Central memory CD4-positive, alpha-beta T cell (primary cell): ENCODE measurements at places on chromosomes 7 and 10.
A peak's percentile ranks its signal among the peaks of the same experiment; 100 is the strongest.

DNA sequence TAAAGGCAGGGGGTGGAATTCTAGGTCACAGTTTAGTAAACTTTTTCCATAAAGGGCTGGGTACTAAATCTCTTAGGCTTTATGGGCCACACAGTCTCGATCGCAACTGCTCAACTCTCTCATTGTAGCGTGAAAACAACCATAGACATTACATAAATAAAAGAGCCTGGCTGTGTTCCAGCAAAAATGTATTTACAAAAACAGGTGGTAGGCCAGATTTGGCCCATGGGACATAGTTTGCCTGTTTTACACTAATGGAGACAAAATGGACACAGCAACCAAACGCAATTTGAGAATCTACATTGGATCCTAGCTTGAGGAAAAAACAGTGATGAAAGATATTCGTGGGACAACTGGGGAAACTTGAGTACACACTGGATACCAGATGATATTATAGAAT is 23.2 kb upstream of the MALSU1 start:
- DNase-seq: no peak

GRCh38 chr10:79140855-79141254 is 72.1 kb downstream of the ZMIZ1 start:
- no peak for DNase-seq

DNA sequence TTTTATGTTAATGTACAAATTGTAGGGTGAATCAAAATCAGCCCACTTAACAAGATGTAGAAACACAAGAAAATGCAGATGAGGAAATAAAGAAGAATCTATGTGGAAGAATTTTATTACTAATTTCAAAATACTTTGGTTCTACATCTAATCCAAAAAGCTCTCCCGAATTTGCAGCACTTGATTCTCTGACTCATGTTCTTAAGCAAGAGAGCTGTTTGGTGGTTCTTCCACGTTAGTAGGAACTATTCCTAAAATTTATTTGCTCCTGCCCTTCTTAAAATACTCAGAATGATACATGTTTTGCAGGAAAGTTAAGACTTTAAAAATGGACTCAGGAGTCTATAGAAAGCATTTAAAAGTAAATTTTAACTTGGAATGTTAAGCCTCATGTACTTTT is 91.8 kb downstream of the ZMYND11 start:
- DNase-seq: no peak

DNA sequence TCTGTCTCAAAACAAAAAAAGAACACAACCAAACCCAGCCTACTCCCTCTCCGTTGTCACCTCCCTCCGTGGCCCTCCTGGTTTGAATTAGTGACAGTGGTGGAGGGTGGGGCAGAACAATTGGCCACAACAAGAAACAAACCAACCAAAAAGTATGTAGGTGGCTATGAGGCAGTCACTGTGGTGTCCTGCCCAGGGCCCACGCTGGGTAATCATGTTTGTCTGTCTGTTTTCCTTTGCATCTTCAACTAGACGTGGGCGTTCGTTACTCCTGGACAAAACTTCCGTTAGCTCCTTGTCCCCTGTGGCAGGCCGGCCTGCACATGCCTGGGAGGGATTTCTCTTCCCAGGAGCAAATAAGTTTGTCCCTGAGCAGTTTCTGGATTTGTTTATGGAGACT is 78.4 kb downstream of the XRCC2 start:
- no peak for DNase-seq

- no peak for DNase-seq
Observed at GRCh38 chr7:28891192-28891875, 66.8 kb downstream of the TRIL start.

DNA sequence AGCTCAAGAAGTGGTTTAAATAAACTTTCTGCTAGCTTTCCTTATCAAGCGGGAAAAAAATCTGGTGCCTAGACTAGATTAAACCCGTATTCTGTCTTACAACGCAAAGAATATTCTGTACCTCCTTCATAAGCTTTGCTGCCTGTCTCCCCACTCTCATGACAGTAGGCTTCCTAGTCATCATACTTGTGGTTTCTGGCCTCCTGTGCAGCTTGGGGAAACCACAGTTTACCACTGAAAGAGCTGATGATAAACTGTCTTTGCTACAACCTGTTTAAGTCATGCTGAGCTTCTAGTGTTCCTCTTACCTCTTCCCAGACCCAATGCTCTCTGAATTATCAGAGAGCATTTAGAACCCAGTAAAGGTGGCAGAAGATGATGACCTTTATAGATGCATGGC is 55.0 kb downstream of the PODXL start:
- peak; percentile 43 for DNase-seq

DNA sequence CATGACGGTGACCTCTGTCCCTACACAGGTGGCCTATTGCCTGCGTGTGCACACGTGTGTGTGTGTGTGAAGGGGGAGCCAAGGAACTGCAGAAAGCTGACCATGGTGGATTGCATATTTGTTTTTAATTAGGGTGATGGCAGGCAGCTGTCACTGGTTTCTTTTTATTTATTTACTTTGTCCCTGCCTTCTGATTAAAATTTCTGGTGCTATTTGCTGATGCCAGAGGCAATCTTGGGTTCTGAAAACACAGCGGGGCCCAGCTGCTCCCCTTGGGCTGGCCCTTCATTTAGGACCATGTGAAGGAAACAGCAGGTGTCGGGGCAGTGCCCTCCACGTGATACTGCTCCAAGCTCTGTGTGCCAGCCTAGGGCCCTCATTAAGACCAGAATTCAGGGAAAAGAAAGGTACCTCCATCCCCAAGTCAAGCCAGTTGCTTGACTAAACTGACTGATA is 71.3 kb upstream of the PODXL start:
- no peak for DNase-seq

- no peak for DNase-seq
Observed at GRCh38 chr7:104240401-104240800, 32.6 kb upstream of the ORC5 start.

DNA sequence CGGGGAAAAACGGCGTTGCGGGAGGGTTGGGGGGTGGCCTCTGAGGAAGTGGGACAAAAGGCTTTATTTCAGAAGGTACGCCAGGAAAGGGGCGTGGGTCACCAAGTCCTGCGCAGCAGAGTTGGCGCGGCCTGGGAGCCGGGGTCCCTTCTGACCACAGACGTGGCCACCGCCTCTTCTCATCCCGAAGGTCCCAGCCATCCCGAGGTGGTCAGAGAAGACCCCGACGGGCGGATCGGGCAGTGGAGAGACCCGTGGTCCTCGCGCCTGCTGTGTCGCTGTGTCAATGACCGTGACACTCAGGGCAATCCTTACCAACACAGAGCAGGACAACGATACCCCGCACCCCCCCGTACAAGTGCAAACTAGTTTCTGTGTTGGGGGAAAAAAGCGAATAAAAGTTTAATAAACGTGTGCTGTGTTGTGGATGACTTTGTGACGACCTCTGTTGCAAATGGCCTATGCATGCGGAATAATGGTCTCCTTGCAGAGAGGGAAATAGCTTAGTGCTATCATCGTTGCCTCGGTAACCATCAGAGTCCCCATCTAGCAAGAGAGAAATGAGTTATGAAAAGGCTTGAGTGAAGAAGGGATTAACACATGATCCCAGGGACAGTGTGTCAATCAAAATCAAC is 19.4 kb upstream of the GATA3 start:
- peak; percentile 7 for DNase-seq

- DNase-seq: peak; percentile 97
Observed at GRCh38 chr10:30027057-30028005, 32.1 kb downstream of the JCAD start.
